Foreskin keratinocyte (primary cell): ENCODE measurements at places on chromosomes 7 and 10.

DNA sequence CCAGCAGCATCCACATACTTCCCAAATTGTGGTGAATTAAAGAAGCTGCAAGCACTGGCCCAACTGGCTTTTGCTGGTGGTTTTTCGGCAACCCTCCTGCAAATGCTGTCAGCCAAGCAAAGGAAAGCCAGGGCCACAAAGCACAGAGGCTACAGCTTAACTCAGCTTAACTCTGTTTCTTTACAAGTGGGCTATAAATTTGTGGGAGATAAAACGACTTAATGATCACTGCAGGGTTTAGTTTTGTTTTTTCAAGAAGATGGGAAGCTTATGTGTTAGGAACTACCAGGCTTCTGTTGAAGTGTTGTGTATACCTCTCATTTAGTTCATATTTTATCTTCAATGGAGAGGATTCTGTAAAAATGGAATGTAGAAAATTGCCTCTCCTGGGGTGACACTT lies 110.6 kb downstream of the TACC2 start:
- no peak for DNase-seq

DNA sequence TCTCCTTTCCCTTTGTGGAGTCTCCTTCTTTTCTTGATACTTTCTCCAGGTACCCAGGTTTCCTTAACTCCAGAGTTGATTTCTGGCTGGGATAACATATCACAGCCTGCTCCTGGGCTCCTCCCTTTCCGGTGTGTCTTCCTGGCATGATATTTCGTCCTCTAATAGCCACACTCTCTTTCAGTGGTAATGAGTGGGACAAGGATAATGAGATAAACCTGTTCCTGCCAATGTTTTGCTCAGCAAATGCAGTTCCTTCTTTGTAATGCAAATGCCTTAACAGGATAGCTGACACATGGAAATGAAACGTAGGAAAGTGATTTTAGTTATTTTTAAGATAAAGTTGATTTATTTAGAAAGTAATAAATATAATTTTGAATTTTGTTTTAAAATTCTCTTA lies 168.6 kb downstream of the NRP1 start:
- no peak for DNase-seq

DNA sequence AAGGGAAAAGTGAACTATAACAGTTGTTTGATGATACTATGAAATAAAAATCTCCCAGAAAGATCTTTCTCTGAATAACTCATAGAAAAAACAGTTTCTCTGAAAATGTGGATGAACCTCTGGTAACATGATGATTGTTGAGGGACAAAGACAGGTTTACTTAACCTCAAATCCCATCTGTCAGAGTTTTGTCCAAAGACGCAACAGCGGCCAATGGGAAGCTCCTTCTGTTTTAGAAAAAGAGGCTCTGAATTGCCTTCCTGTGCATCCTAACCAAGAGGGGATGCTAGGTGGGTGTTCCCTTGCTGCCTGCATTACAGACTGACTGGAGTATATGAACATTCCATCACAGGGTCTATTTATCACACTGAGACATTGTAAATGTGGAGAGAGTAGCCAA lies 8.9 kb upstream of the HYCC1 start:
- DNase-seq = no peak

DNA sequence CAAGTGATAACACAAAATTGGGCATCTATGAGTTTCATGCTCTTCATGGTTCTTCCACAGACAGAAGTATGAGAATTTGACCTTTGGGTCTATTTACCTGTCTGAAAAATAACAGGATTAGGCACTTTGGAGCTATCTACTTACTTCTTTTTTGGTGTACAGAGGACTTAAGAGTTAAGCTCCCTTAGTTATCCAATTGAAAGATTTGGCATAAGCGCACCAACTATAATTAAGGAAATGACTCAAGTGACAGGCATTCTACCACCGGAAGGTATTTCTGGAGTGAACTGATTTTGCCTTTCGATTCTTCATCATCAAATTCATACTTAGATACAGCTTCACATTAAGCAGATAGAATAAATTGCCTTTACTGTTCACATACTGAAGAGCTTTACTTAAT lies 43.9 kb downstream of the IFIT5 start:
- DNase-seq = peak; percentile 71
